ENCODE measurements at places on chromosomes 7 and 10.

DNA sequence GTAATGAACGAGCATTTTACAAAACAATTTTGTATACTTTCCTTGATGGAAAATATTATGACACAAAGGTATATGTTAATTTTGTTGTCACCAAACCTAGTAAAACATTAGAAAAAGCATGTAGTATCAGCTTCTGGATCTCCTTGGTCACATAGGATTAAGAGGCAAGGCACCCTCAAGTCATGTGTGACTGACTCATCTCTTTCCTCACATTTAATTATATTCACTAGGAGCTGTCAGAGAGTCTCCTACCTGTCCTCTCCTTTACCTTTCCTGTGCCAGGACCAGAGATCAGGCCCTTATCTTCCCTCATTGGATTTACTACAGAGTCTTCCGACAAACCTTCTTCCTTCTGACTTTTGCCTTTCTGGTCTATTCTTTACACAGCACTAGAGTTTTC, 111.3 kb upstream of the RPA3 start:
- no peak for DNase-seq
- H3K27me3 ChIP-seq: no peaks in the 10 kb centered on the region
- H3K4me3 ChIP-seq: no peak overlapping the region
- no peak overlapping the region for H3K27ac ChIP-seq
- peaks cover 11% of the 10 kb centered on the region for H3K36me3 ChIP-seq

GRCh38 chr10:73874267-73875138, at the start of gene CAMK2G:
CAMK2G (minus strand) TSS chr10:73874555; CDS start chr10:73874461, 94 bp downstream.
- peak within 1 kb of the TSS; percentile 37 for H3K27ac ChIP-seq
- H3K4me1 ChIP-seq: peaks cover 61% of the 10 kb centered on the region
- peaks cover 23% of the 10 kb centered on the region for H3K36me3 ChIP-seq
- peaks cover 10% of the 10 kb centered on the region for H3K27me3 ChIP-seq
- H3K4me3 ChIP-seq: peak within 1 kb of the TSS; percentile 74

DNA sequence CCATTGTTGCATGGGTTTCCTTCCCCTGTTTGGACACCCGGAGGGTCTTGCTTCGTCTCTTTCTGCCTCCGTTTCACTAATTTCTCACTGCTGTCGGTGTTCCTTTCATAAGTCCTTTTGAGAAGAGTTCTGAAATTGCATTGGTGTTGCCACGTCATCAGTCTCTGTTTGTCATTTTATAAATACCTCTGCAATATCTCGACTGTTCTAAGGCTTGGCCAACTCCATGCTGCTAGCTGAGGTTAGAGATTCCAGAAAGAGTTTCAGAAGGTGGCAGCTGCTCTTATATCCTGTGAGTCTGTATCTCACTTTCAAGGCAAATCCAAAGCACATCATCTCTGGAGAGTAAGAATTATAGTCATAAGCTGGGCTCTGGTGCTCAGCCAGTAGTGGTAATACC, 148.0 kb upstream of the INSYN2A start:
- DNase-seq: no peak
- H3K27ac ChIP-seq: no peak overlapping the region
- no peak overlapping the region for H3K4me3 ChIP-seq
- no peaks in the 10 kb centered on the region for H3K4me1 ChIP-seq

DNA sequence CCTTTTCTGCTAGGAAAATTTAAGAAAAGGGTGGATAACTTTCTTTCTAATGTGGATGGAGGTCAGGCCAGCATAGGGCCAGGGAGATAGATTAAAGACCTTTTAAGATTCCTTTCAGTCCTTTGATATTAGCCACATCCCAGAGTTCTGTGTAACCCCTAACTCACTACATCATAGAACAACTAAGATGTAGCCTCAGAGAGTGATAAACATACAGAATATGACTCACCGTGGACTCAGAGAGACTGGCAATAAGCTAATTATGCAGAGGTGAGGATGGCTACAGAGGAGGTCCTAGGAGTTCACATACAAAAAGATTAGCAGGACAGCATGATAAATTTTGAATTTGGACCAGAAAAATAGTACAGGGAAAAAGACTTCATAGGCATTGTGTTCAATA, 141.0 kb downstream of the AOAH start:
- no peak overlapping the region for H3K4me3 ChIP-seq
- H3K27me3 ChIP-seq: no peaks in the 10 kb centered on the region
- no peak for DNase-seq
- H3K36me3 ChIP-seq: peaks cover 47% of the 10 kb centered on the region
- H3K27ac ChIP-seq: no peak overlapping the region

DNA sequence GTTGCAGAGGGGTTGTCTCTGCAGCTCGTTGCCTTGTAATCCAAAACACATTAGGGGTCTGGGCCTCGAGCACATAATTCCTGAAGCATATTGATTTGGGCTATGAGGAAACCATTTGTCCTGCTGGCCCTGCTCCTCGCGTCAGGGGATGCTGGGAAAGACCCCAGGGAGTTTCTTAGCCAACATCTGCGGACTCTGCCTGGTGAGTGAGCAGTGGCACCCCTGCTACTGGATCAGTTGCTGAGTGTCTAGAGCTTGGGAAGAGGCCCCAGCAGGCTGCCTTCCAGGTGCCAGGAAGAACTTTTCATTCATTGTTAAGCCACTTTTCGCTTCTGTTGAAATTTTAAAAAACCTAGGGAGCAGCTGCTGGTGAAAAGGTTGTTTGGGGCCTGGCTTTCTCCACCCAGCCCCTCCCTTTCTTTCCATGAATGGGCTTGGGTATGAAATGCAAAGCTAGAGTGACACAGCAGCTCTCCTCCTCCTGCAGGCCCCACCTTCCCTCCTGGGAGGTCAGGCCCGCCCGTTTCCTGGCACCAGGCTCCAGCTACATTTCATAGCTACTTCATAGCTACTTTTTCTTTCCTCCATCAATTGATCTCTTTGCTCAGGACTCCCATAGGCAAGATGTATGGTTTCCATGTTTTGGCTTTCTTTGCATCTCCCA, 26.8 kb downstream of the TACR2 start:
- peak overlapping the region; percentile 85 for H3K27ac ChIP-seq
- no peak for DNase-seq
- peaks cover 15% of the 10 kb centered on the region for H3K4me1 ChIP-seq

GRCh38 chr10:48598936-48599829, 5.7 kb downstream of the ARHGAP22 start:
- H3K4me1 ChIP-seq: no peaks in the 10 kb centered on the region
- peak; percentile 19 for DNase-seq
- no peak overlapping the region for H3K4me3 ChIP-seq
- peaks cover 11% of the 10 kb centered on the region for H3K27me3 ChIP-seq

DNA sequence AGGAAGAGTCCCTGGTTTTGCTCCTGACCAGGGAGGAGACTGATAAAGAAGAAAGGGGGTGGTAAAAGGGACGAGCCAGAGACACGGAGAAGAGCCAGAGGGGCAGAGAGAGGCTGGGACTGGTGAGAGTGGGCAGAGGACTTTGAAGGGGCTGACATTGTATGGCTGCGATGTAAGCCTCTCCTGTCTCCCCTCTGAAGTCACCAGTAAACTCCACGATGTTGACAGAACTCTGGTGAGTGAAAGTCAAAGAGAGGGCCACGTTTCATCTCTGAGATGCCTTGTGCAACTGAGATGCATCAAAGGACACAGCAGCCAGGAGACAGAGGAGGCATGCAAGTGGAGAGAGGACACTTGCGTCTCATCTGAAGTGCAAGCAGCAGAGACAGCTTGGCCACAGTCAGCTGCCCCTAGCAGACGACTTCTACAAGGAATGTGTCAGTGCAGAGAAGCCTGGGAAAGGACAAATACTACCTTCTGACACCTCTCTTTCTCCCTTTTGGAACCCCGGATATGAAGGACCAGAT, 54.3 kb downstream of the SMKR1 start:
- H3K4me3 ChIP-seq: no peak overlapping the region
- DNase-seq: no peak
- H3K4me1 ChIP-seq: peaks cover 5% of the 10 kb centered on the region
- H3K27ac ChIP-seq: no peak overlapping the region
